DMS153 (cell line): ENCODE measurements at places on chromosomes 11 and 22.

- no peak for DNase-seq
Observed at GRCh38 chr22:47624252-47625012, 862.0 kb downstream of the TBC1D22A start.

DNA sequence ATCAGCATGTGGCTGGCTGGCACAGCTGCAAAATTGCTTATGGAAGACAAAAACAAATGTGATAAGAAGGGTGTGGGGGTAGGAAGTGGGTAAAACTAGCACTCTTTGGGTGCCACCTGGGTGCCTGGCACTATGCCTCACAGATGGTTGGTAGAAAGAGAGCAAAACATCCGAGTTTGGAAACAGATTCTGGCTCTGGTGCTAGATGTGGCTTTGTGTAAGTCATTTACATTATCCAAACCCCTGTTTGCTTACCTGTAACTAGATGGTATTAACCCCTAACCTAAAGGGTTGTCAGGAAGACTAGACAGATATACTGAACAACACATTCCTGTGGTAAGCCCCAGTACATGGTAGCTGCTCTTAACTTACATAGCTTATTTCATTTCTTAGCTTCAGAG, 905.6 kb downstream of the DLG2 start:
- no peak for DNase-seq

DNA sequence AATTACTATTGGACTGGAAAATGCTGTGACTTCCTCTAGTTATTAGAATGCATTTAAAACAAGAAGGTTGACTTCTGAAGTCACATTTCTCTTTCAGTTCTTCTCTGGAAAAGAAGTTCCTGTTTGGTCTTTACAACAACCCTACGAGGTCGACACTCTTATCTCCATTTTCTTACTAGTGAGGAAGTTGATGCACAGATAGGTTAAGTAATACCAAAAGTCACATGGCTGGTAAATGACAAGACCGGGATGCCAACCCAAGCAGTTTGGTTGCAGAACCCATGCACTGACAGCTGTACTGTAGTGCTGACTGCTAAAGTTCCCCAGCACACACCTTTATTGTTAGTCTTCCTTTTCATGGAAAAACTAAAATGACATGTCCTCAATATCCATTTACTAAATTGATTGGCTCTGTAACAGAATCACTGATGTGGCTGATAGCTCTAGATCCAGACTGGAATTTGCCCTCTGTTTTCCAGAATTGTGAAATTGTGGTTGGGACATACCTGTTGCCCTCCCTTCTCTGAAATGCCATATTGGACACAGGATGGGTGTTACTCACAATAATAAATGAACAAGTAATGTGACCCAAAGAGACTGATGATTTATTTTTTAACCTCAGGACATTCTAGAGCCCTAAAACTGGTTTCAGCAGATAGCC, 9.4 kb upstream of the TECTA start:
- DNase-seq: no peak

GRCh38 chr11:96393753-96394348, 4.0 kb downstream of the JRKL start:
- DNase-seq: peak; percentile 1

DNA sequence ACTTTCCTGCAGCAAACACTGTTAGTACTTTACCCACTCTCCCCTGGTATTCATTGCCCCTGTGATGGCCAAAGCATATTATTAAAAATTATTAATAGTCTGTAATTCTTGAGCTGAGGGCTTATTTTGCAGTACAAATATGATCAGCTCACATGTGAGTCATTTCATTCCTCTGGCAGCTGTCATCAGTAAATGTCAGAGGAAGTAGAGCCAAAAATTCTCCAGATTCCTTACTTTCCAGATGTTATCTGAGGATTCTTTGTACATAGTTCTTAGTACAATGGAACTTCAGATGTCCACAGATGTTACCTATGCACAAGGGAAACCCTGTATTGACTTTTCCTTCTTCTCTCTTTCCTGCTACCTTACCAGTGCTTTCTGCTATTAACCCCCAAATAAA, 12.5 kb downstream of the OR5B3 start:
- no peak for DNase-seq

GRCh38 chr11:62372871-62373270, 35.6 kb downstream of the ASRGL1 start:
- no peak for DNase-seq

DNA sequence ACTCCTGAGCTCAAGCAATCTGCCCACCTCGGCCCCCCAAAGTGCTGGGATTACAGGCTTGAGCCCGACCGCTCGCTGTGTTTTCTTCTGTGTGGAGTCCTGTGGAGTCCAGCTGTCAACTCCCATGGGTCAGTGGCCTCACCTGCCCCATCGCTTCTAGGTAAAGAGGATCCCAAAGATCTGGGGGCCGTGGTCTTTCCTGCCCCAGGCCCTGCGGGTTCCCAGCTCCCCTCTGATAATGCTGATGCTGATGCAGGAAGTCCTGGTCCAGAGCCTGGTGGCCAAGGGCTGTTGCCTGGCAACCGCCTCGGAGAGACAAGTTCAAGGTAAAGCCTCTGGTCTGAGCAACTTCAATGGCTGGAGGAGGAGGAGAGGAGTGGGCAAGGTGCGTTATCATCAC, 9.6 kb downstream of the SSTR3 start:
- no peak for DNase-seq

- peak; percentile 77 for DNase-seq
Observed at GRCh38 chr22:48885919-48886305, 941.8 kb downstream of the BRD1 start.

DNA sequence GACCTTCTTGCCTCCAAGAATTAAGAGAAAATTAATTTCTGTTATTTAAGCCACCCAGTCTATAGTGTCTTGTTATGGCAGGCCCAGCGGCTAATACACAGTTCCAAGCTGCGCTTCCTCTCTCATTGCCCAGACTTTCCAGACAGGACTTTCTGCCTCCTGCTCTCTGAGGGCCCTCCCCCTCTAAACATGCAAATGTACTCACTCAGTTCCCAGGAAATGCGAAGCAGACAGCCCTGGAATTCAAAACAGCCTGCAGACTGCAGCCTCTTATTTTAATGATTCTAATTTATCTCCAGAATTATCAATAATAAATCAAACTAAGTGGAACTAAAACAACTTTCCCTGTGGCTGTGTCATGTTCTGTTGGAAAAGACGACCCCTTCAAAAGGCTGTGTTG, 115.5 kb upstream of the ISX start:
- DNase-seq: no peak

DNA sequence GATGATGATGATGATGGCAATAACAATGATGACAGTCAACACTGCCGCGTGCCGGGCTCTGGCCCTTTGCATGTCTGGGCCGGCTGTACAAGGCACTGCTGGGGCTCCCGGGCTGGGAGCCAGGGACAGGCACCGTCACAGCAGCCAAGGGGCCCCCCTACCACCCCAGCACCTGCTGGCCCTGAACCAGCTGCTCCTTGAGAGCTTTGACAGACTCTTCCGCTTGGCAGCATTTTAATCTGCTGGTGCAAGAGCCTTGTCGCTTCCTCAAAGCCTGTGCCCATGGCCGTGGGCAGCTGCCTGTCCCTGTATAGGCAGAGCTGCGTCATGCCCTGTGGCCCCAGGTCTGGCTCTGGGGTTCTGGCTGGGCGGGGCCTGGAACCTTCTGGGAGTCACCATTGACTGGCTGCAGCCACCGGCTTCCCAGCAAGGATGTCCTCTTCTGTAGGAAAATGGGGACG, 12.9 kb upstream of the MUC6 start:
- no peak for DNase-seq

- DNase-seq: peak; percentile 44
Observed at GRCh38 chr22:17867160-17867785, 93.0 kb upstream of the BID start.

- DNase-seq: no peak
Observed at GRCh38 chr11:6557761-6558674, 45.4 kb downstream of the RRP8 start.

GRCh38 chr11:15123849-15124248, 9.1 kb downstream of the INSC start:
- DNase-seq: no peak

DNA sequence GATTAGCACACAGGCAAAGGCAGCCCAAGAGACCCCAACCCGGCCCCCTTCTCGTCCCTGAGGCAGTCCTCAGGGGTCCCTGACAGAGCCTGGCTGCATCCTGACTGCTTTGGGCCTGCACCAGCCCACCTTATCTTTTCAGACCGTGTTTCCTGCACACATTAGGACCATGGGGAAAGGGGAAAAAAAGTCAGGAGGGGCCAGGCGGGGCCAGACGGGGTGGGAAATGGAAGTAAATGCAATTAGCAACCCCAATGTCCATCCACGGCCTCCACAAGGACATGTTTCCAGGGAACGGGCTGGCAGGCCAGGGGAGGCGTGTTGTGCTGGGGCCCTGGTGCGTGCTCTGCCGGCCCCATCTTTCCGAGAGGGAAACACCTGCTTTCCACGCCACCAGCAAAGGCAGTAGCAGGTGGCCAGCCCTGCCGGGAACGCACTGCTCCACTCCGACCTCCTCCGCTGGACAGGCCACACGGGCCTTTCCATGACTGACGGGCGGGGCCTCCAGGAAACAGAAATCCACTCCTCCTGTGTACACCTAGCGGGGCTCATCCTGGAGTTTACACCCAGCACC, 7.4 kb downstream of the EHD1 start:
- no peak for DNase-seq

DNA sequence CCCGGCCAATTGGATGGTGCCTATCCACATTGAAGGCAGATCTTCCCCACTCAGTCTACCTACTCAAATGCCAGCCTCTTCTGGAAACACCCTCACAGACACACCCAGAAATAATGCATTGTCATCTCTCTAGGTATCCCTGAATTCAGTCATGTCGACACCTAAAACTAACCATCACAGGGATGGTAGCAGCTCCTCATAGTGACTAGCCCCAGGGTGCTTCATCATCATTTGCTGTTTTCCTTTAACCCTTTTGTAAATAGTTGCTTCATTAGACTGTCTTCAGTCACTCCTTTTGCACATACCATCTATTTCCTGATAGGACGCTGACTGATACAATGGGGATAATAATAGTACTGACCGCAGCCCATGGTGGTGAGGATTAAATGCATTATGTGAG, 18.8 kb upstream of the AMOTL1 start:
- DNase-seq: no peak

DNA sequence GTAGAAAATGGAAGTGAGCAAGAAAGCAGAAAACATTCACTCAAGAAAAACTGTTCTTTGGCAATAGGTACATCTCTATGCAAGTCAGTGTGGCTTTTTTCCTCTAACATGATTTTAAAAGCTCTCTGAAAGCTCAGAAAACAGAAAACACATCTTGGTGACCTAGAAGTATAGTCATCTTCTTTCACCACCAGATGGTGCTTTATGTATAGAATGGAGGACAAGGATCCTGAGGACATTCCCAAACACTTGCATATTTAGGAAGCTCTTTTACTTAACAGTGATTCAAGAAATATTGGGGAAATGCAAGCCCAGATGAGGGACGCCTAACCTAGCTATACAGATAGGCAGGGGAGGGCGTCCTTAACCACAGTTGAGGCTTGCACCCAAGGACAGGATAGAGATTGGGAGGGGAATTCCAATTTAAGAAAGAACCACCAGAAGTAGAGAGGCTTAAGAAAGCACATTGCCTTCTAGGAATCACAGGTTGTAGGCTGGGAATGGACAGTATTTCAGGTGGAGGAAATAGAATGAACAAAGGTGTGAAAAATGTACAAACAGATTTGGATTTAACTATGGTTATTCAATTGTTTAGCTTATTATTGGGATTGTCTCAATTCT, 13.8 kb upstream of the CCDC81 start:
- DNase-seq: no peak

DNA sequence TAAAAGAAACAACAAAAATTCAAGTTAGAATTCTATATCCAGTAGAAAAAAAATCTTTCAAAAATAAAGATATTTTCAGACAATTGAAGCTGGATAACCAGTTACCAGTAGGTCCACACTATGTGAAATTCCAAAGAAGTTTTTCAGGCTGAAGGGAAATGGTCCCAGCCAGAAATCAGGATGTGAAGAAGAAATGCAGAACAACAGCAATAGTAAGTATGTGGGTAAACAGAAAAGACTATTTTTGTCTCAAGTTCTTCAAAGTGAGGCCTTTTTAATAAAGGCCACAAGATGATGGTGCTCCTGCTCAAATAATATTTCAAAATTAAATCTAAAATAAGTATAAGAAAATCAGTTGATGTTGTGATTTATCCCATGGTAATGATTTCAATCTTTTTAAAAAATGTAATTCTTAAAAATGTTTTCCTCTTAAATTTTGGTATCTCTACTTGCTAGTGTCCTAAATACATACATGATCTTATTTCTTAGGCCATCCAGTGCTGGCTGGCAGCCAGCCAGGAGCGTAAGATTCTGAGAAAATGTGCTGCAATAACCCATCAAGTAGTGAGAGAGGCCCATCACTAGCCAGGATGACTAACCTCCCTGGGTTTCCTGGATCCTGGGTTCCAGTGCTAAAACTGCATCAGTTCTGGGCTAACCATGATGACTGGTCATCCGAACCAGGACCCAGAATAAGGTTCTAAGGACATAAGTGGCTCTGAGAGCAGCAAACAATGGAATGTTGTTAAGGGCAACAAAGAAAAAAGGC, 15.6 kb upstream of the UCP3 start:
- DNase-seq: no peak

DNA sequence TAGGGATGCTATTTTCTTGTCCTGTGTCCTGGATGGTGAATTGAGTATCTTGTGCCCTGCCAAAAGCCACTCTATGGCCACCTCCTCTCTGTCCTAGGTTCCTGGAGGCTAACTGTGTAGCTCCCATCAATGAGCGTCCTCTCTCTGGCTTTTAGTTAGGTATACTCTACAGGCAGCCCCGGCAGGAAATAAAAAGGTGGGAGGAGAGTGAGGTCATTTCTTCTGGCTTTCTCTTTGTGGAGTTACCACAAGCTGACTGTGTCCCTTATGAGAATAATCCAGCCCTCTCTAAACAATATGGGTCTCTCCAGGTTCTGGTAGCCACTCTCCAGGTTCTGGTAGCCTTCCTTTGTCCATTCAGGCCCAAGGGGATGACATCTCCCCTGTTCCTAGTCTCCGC, 11.7 kb upstream of the ASPHD2 start:
- no peak for DNase-seq

GRCh38 chr11:24734742-24735237, 237.9 kb downstream of the LUZP2 start:
- no peak for DNase-seq

DNA sequence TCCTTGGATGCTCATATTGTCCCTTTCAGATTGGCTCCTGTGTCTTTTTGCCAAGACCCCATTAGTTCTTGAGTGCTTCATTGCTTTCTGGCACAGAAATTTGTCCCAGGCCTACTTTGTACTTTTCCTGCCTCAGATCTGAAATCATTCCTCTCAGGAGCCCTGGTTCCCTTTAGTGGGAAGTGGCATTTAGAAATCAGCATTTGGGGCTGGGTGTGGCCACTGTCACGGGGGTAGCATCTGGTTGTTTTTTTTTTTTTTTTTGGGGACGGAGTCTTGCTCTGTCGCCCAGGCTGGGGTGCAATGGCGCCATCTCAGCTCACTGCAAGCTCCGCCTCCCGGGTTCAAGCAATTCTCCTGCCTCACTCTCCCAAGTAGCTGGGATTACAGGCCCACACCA, 18.2 kb downstream of the PPFIA1 start:
- DNase-seq: no peak

- no peak for DNase-seq
Observed at GRCh38 chr22:44406341-44407170, 91.5 kb downstream of the RTL6 start.
